ENCODE measurements at places on chromosomes 13 and 19.

- DNase-seq: no peak
Observed at GRCh38 chr13:112733112-112733511, 43.3 kb downstream of the ATP11A start.

GRCh38 chr13:88800505-88800904 is 1129.3 kb downstream of the SLITRK5 start:
- no peak for DNase-seq

DNA sequence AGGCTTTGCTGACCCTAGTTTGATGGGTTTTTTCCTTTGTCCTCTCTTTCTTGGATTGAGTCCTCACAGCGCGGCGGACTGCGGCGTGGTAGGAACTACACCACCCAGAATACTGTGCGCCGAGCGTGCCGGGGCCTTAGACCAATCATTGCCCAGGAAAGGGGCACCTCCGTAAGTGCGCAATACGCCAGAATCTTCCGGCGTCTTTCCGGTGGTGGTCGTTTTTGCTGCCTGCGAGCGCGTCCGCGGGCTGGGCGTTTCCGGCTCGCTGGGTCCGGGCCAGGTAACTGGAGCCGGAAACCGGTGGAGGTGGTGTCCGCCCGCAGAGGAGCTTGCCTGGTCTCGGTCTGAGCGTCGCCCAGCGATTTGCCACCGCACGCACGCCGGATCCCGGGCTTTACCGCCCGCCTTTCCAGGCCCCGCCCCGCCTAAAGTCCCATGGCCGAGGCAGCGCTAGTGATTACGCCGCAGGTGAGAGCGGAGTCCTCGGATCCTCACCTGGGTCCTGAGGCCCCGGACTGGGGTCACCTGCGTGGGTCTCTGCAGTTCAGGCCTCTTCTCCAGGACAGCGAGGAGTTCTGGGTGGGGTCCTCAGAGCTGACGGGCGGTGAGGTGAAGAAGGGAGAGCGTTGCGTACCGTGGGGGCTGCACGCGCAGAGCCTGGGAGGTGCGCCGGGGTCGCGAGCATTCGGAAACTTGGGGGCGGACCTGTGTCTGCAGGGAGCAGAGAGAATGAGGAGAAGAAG is at the start of gene ZNF549:
Gene ZNF549, plus strand, starts transcription at position 221 of the 746 bp plus-strand sequence. Its CDS starts 218 bp downstream, at position 439.
- DNase-seq: peak; percentile 92

- no peak for DNase-seq
Observed at GRCh38 chr19:57812226-57812625, 2.5 kb downstream of the ZNF552 start.

DNA sequence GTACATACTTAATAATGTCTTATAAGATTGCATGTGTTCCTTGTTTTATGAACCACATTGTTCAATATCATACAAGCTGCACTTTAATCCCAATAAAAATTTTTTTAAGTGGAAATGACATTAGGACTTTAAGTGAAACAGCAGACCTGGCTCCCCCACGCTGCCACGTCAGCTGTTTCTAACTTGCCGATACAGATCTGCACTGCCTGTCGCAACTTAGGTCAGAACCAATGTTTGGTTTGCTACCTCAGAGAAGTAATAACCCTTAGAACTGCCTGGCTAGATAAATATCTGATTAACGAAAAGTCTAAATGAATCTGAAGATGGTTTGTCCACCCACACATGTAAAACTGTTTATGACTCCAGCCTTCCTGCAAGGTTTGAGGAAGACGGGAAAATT is 327.5 kb upstream of the DACH1 start:
- DNase-seq: no peak

GRCh38 chr19:924553-925086 is 1.2 kb upstream of the ARID3A start:
- peak; percentile 24 for DNase-seq

DNA sequence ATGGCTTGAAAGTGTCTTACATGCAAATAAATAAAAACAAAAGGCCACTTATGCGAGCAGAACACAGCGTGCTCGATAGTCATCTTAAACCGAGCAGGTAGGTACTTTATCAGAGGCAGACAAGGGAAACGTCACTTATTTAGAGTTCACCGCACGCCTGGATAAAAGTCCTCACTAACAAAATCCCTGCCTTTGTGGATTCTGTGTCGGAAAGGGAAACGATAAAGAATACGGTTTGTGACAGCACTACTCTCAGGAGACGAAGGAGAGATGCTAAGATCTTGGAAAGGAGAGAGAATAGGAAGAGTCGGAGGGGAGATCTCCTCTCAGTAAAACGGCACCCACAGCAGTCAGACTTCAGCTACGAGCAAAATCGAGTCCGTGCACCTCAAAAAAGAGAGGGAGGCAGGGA is 581 bp downstream of the RCBTB1 start:
- DNase-seq: no peak

DNA sequence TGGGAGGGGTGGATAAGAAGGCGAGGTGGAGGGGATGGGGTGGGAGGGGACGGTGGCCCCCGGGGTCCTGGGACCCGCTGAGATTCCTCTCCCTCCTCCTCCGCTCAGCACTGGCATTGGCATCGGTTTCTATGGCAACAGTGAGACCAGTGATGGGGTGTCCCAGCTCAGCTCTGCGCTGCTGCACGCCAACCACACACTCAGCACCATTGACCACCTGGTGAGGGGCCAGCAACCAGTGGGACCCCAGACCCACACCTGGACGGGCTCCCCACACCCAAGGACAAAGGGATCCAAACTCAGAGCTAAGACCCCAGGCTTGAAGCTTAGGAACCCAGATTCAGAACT is 5.9 kb downstream of the TTYH1 start:
- DNase-seq: no peak

- no peak for DNase-seq
Observed at GRCh38 chr13:42652642-42653415, 78.9 kb downstream of the TNFSF11 start.

DNA sequence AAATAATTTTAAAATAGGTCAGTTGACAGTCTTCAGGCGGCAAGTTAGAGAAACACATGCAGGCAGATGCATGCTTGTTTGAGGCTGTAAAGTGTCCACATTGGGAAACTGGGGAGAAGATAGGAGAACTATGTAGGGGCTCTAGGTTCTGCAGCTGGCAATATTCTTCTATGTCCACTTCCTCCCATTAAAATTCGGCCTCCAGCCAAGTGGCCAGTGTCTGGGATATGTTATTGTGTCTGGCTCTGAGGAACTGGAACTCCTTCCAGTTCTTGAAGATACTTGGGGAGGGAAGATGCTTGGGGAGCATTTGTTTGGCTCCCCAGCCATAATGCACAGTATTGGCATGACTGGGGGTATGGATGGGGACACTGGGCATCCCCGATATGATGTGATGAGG is 20.9 kb upstream of the KLF2 start:
- no peak for DNase-seq

GRCh38 chr19:24046550-24046949 is 40.4 kb upstream of the ZNF254 start:
- no peak for DNase-seq

- DNase-seq: no peak
Observed at GRCh38 chr19:23365222-23365621, 30.0 kb downstream of the ZNF91 start.

Measured in stimulated activated naive CD4-positive, alpha-beta T cell treated with Interleukin-2 at 50 U/mL for 16 hours (primary cell).